ENCODE measurements at places on chromosomes 16 and 17.

GRCh38 chr17:14499976-14500375 is 199.1 kb downstream of the HS3ST3B1 start:
- DNase-seq, result no peak

DNA sequence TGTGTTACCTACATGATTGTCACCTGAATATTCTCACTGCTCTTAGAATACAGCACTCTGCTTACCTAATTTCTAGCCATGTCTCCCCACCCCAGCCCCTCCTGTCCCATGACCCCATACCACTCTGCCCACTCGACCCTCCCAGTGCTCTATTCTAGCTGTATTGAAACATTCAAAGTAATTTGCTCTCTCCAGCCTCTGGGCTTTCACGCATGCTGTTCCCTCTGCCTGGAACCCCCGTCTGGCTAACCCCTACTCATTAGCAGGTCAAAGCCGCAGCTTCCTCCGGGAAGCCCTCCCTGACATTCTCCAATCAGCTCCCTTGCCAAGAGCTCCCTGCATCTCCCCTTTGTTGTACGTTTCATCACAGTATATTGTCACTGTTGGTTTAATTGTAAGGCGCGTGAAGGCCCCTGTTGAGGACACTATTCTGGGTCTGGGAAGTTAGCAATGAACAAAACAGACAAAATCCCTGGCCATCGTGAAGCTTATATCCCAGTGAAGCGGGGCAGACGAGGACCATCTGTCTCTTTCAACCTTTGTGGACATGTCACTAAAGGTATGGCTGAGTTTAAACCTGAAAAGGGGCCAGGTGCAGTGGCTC is 72.3 kb upstream of the LHX1 start:
- no peak for DNase-seq

- DNase-seq, result no peak
Observed at GRCh38 chr16:19757026-19757425, 39.0 kb downstream of the IQCK start.

DNA sequence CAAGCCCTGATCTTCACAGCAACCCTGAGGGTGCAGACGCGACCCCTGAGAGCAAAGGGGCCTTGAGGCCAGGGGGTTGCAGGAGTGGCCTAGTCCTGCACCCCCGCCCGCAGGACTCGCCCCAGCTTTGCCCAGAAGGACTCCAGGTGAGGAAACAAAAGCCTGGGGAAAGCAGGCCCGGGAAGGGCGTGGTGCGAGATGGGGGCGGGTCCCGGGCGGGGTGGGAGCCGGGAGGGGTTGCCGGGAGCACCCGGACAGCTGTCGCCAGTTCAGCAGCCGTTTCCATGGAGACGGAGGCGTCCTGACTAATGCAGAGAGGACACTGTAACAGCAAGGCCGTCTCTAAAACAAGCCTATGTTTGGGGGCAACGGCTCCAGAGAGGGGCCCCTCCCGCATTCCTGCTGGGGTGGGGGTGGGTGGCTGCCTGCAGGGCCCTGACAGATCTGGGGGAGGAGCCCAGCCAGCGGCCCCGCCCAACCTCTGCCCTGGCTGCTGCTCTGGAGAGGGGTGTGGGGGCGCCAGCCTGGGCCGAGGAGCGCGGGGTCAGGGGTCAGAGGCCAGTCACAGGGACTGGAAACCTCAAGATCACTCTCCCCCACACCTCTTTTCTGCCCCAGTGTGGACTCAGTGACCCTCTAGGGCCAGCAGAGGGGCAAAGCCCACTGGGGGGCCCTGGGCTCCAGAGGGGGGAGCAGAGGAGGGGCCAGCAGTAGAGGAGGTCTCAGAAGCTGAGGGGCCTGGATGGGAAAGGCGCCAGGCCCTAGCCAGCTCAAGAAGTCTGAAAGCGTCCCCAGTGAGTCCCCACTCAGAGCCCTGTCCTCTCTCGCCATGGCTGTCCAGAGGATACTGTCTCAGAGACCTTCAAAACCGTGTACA is 3.1 kb upstream of the TPPP3 start:
- peak; percentile 92 for DNase-seq

GRCh38 chr17:9120471-9120870 is 99.2 kb downstream of the NTN1 start:
- no peak for DNase-seq

DNA sequence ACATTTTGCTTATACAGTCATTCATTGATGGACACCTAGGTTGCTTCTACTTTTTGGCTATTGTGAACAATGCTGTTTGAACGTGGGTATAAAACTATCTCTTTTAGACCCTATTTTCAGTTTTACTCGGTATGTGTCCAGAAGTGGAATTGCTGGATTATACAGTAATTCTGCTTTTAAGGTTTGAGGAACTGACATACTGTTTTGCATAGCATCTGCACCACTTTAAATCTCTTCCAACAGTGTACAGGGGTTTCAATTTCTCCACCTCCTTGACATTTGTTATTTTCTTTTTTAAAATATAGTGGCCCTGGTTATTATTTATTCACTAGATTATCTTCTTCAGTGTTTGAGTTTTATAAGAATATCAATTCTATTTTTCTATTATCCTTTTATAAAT is 116.9 kb downstream of the USP22 start:
- no peak for DNase-seq

GRCh38 chr17:5405400-5405799 is 14.1 kb downstream of the NUP88 start:
- no peak for DNase-seq

- no peak for DNase-seq
Observed at GRCh38 chr17:32831627-32832243, 45.2 kb downstream of the MYO1D start.

DNA sequence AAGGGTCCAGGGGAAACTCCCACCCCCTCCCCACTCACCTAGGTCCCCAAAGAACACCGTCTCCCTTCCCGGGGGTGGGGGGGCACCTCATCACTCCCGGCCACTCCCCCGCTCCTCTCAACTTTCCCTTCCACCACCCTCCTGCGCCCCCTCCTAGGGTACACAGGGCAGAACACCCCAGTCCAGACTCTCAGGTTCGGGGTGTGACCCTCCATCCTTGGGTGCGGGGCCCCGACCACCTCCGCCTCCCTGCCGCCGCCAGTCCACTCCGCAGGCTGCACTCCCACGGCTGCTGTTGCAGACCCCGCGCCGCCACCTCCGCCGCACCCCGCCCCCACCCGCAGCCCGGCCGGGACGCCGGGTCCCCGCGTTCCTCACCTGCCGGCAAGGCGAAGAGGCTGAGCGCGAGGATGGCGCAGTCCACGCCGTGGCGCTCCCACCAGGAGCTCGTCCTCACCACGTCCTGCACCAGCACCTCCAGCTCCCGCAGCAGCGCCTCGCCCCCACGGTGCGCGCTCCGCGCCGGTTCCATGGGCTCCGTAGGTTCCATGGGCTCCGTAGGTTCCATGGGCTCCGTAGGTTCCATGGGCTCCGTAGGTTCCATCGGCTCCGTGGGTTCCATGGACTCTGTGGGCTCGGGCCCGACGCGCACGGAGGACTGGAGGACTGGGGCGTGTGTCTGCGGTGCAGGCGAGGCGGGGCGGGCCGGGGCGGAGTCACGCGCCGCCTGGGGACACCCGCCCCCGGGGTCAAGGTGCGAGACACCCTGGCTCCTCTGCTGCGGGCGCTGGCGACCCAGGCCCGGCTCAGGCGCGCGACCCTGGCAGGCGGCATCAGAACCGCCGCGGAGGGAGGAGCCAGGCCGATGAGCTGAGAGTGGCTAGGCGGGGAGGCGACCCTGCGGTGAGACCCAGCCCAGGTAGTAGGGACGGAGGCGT is at the start of gene FADS6:
FADS6 (minus strand) TSS at position 660 of the 938 bp plus-strand sequence; CDS start at position 622, 38 bp downstream.
- no peak for DNase-seq

- no peak for DNase-seq
Observed at GRCh38 chr17:5621026-5621425, 36.7 kb upstream of the NLRP1 start.

DNA sequence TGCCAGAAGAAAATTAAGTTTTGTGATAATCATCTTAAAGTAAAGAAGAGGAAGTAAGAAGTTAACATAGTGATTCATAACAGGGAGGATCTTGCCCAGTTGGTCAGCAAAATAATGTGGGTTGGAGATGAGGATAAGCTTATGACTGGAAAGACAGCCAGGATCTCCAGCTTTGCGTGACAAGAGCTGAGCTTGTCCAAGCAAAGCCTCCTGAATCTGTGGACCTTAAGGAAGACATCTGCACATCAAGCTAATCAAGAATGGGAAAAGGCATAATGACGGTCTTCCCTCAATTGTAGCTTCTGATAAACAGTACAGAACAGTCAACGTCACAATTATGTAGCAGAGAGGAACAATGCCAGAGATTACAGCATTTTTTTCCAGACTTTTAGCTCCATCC is 744.7 kb upstream of the GOT2 start:
- no peak for DNase-seq

GRCh38 chr17:57956291-57957119 is 1.3 kb upstream of the CUEDC1 start:
- DNase-seq, result no peak

GRCh38 chr17:34797720-34798119 is 163.5 kb downstream of the CCT6B start:
- DNase-seq, result peak; percentile 74

- DNase-seq, result no peak
Observed at GRCh38 chr16:19177111-19177739, 9.2 kb downstream of the SYT17 start.

- DNase-seq, result no peak
Observed at GRCh38 chr17:63335831-63336230, 110.3 kb downstream of the CYB561 start.

GRCh38 chr16:15647294-15648014 is 2.6 kb upstream of the NDE1 start:
- DNase-seq, result no peak

- no peak for DNase-seq
Observed at GRCh38 chr17:19386051-19386929, 700 bp downstream of the MFAP4 start.

DNA sequence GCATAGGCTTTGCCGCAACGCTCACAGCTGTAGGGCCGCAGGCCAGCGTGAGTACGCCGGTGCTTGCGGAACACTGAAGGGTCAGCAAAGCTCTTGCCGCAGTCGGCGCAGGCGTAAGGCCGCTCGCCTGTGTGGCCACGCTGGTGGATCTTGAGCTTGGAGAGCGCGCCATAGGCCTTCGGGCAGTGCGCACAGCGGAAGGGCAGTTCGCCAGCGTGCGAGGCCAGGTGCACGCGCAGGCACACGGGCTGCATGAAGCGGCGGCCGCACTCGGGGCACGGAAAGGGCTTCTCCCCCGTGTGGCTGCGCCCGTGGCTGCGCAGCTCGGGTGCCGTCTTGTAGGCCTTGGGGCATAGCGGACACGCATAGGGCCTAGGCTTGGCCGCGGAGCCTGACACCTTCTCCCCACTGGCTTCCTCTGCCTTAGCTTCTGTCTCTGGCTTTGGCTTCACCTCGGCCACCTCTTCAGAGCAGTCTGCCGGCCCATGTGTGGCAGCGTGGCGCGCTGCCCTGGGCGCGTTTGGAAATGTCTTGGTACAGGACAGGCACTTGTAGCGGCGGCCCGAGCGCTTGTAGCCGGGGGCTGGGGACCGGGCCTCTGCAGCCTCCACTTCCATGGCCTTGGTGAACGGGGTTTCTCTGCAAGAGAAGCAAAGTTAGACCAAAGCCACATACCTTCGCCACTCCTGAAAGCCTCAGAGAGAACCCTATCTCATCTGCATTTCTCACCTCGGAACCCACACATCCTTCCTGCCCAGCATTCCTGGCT is 10.0 kb downstream of the ZNF668 start:
- DNase-seq, result no peak
